ENCODE measurements at places on chromosomes 5 and 9. TPM values are rescaled to one million over a fixed set of nuclear protein-coding genes. Genes with fewer than 3 reads are reported as not detected.

- DNase-seq = no peak
These were observed 91.1 kb upstream of the RANBP3L start for GRCh38 chr5:36392818-36393217.

- no peak for DNase-seq
These were observed 494.6 kb downstream of the GADD45G start for GRCh38 chr9:90099262-90099963.

- no peak for DNase-seq
These were observed 29.5 kb downstream of the TPPP start for GRCh38 chr5:663436-664342.

Gene CCDC152
- total RNA-seq = 5.1 TPM

DNA sequence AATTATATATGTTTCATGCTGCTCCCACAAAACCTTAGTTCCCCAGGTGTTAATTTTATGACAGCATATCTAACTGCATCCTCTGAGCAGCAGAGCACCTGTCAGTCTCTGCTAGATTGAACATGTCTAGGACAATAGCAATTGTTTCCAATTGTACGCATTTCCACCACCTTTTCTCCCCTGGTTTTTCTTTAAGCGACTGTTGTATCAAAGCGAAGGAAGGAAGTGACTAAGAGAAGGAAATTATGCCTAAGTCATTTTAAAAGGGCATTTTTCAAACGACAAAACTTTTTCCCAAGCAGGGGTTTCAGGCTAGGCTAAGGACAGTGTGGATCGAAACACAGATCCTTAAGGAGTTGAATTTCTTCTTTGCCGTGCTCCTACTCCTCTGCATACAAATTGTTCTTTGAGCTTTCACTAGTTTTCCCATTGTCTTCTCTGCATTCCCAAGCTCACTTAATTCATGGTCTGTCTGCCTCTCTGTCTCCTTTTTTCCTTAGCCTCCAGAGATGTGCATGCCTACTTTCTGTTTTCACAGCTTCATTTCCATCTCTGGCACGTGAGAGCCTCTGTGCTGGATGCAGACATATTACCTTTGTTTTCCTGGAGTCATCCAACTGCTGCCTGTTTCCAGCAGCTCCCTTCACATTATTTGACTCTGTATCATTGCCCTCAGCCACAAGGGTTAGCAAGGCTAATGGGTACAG, 39.4 kb upstream of the STARD4 start:
- DNase-seq = no peak

- DNase-seq = no peak
These were observed 43.4 kb upstream of the BICD2 start for GRCh38 chr9:92807757-92808725.

- no peak for DNase-seq
These were observed 6.7 kb upstream of the MTMR12 start for GRCh38 chr5:32319392-32319791.

DNA sequence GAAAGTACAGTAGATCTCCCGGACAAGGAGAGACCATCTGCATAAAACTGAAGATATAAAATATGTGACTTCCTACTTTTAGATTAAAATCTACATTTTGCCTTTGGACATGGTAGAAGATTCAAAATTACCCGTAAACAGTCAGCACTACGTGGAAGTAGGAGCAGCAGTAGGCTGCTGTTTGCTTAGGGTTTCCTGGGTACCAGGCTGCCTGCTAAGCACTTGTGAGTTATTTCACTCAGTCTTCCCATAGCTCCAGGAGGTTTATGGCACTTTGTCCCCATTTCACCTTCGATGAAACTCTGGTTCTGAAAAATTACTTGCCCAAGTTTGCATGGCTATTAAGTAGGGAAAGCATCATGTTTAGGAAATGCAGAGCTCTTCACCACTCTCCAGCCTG, 92.6 kb downstream of the STK32A start:
- DNase-seq = no peak

GRCh38 chr5:170307575-170308465, 10.2 kb upstream of the LCP2 start:
- no peak for DNase-seq

GRCh38 chr5:108373426-108373825, 8.5 kb downstream of the FBXL17 start:
- DNase-seq = no peak

Gene GPR107
- 8.5 TPM for total RNA-seq

GRCh38 chr5:173890195-173890991, 2.2 kb downstream of the CPEB4 start:
- no peak for DNase-seq

DNA sequence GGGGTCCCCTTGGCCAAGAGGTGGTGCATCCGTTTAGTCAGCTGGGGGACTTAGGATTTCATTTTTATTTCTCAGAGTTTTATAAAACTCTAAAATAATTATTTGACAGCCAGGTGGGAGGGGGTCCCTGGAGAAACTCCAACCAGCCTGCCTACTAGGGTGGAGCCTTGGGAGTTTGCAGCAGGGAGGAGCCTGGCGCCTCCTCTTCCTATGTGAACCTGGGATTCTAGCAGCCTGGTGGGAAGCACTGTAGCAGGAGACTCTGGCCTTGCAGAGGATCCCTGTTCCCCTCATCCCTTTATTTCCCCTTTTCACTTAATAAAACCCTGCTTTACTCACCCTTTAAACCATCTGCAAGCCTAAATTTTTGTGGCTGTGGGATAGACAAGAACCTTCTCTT, 50.8 kb downstream of the FXN start:
- DNase-seq = no peak

- DNase-seq = no peak
These were observed 933.6 kb downstream of the EFNA5 start for GRCh38 chr5:106737111-106737510.

Gene LECT2
- total RNA-seq = not detected

DNA sequence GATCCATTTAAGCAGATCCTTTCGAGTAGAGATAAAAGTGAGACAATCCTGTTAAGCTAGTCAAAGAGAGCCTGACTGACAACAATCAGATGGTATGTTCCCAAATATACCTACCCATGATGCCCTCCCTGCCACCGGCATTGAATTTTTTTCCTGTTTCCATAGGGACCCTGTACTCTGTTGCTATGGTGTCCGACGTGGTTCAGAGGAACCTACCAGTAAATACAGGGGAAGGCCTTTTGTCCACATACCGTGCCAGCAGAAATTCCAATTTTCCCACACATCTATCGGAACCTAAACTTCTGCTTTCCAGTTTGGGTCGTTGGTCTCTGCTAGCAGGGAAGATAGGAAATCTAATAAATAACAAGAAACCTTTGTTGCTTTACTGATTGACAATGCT, 64.7 kb downstream of the MEGF10 start:
- no peak for DNase-seq

DNA sequence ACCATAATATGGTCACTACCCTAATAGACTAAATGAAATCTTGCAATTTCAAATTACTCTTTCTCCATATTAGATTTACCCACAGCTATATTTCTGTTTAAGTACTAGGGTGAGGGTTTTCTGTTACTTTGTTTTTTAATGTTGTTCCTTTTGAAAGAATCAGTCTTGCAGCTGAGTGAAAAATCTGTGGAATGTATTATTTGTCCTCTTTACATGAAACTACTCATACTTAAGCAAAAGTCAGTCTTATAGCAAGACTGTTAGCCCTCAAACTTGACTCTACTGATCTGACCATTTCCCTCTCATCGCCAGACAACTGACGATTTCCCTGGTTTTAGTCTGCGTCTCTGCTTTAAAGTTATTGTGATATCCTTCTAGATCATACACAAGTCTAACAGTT, 84.0 kb downstream of the PIK3R1 start:
- no peak for DNase-seq

DNA sequence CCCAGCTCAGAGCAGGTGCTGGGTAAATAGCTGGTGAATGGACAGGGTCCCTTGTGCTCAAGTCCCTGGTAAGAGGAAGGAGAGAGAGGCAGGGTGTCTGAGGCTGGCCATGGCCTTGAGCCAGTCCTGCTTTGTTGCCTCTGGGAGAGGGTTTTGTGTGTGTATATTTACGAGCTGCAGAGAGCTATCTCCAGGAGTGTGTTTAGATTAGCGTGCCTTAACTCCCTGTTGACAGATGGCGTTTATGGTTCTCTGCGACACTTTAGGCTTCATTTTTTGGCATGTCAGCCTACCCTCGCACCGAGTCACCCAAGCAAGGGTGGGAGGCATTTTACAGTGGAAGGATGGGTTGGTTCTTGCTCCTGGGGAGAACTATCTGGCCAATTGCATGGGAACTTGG, 22.2 kb downstream of the HMCN2 start:
- no peak for DNase-seq

DNA sequence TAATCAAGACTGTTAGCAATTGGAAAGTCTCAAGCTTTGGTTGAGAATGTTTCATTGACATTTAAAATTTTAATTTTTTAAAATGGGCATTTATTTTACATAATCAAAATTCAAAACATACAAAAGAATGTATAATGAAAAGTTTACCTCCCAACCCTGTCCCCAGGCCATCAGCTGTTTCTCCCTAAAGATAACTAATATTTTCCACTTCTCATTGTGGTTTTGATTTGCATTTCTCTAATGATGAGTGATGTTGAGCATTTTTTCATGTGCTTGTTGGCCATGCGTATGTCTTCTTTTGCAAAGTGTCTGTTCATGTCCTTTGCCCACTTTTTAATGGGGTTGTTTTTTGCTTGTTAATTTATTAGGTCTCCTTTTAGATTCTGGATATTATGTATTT, 11.4 kb upstream of the MACIR start:
- DNase-seq = no peak

DNA sequence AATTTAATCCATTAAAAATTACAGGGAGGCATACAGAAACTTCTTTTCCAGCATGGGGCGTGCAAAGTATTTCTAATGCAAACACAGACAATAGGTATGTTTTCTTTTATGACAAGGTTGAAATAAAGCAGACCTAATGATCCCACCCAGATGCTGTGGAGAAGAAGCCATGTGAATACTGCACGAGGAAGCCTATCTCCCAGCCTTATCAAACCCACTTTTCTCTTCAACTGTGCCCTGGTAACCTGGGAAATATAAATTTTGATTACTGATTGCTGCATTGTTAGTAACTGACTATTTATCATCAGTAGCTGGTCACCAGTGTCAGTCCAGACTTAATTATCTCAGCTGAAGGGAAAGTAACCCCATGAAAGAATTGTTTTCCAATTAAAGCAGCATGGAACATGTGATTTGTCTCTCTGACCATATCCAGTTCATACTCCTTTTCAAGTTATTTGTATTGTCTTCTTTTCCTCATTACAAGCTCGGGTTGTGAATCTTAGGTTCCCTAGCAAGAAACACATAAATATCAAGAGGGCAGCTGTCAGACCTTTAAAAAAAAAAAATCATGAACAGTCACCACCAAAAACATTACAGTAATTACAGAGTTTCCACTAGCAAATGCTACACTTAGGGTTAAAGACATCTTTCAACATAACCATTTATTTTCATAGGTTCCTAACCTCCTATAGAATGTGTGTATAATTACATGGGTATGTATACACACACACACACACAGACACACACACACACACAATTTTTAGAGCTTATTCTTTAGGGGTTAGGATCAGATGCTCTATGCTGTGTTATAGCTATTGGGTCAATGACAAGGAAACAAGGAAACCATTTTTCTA, 50.3 kb downstream of the SEMA6A start:
- no peak for DNase-seq

Gene RETREG1
- 37.7 TPM for total RNA-seq

- DNase-seq = peak; percentile 28
These were observed 12.5 kb downstream of the ERCC6L2 start for GRCh38 chr9:95887926-95888497.

Gene IL7R
- 167 TPM for total RNA-seq

Gene EQTN
- 0.05 TPM for total RNA-seq

GRCh38 chr5:40437452-40437861, 242.3 kb upstream of the PTGER4 start:
- no peak for DNase-seq

Gene CNTNAP3
- total RNA-seq = 2.8 TPM

Gene ARHGEF37
- 1.1 TPM for total RNA-seq

GRCh38 chr5:1860949-1861348, 21.8 kb downstream of the IRX4 start:
- no peak for DNase-seq

DNA sequence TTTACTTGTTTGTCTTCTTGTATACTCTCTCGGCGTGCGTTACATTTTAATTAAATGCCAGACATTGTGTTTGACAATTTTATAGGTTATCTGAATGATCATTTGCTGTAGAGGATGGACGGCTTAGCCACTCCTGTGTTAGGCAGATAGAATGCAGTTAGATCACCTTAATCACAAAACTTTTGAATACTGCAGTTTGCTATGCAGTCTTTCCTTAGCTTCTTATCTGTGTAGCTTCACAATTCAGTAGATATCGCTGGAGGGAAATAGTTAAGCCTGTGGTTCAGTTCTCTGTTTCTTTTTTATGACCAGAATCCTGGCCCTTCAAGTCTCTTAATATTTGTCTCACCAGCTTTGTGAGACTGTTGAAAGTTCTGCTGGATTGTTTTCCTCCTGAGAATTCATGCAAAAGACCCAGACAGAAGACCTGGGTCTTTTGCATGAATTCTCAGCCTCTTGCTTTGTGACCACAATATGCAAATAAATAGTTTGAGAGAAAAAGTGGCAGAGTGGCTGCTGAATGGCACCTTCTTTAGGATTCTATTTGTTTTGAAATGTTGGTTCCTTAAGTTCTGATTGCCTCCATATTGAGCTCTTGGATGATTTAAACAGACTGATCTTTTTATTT, 40.2 kb downstream of the RASA1 start:
- DNase-seq = no peak
